ENCODE measurements at places on chromosomes 7 and 10.

GRCh38 chr10:33665501-33665900, 331.0 kb upstream of the NRP1 start:
- no peak for DNase-seq

GRCh38 chr7:101671371-101672356, 42.6 kb upstream of the MYL10 start:
- DNase-seq: no peak

DNA sequence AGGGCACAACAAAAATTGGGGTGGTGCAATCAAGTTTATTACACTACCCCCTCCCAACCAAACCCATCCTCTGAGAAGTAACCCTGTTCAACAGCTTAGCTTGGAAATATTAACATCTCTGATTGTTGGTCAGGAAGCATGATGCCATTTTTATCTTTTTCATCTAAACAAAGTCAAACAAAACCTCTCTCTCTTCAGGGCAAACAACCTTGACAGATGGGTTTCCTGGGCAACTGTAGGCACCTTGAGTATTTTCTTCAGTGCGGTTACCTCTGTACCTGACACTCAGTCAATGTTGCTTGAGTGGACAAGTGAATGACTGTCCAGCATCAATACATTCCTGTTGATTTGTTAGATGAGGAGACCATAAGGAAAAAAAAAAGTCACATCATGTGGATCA, 183.6 kb downstream of the NRP1 start:
- DNase-seq: no peak

DNA sequence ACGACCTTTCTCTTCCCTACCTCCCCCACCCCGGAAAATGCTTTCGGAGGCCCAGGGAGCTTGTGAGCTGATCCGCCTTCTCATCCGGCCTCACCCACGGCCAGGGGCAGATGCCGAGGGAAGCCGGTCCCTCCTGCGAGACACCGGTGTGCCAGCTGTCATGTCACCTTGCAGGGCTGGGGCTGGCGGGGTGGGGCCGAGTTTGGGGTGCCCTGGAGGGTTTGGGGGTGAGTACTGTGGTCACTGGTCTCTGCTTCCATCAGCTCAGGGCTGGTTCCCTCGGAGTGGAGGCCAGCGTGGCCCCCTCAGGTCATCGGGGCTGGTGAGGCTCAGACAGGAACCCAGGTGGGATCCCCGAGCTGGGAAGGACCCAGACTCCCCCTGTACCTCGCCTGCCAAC, 48.7 kb downstream of the RCC1L start:
- no peak for DNase-seq

- DNase-seq: peak; percentile 33
Observed at GRCh38 chr10:71239946-71240795, 27.8 kb downstream of the UNC5B start.

- DNase-seq: no peak
Observed at GRCh38 chr7:7216279-7216678, 33.9 kb downstream of the C1GALT1 start.

- no peak for DNase-seq
Observed at GRCh38 chr7:47358944-47359588, 222.8 kb downstream of the TNS3 start.

- DNase-seq: no peak
Observed at GRCh38 chr7:148503900-148504487, 86.6 kb upstream of the C7orf33 start.

- DNase-seq: peak; percentile 13
Observed at GRCh38 chr10:91043173-91043910, 122.5 kb upstream of the ANKRD1 start.

DNA sequence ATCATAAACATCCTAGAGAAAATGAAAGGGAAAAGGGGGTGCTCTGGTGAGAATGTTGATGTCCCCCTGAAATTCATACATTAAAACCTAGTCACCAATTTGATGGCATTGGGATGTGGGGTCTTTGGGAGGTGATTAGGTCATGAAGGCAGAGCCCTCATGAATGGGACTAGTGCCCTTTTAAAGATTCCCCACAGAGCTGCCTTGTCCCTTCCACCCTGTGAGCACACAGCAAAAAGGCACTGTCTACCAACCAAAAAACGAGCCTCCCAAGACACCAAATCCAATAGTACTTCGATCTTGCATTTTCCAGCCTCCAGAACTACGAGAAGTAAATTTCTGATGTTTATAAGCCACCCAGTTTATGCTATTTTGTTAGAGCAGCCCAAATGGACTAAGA, 47.6 kb downstream of the OSBPL3 start:
- no peak for DNase-seq

- no peak for DNase-seq
Observed at GRCh38 chr10:27752673-27753237, 7.1 kb upstream of the MKX start.

- DNase-seq: no peak
Observed at GRCh38 chr10:68154211-68154497, 44.9 kb downstream of the MYPN start.

DNA sequence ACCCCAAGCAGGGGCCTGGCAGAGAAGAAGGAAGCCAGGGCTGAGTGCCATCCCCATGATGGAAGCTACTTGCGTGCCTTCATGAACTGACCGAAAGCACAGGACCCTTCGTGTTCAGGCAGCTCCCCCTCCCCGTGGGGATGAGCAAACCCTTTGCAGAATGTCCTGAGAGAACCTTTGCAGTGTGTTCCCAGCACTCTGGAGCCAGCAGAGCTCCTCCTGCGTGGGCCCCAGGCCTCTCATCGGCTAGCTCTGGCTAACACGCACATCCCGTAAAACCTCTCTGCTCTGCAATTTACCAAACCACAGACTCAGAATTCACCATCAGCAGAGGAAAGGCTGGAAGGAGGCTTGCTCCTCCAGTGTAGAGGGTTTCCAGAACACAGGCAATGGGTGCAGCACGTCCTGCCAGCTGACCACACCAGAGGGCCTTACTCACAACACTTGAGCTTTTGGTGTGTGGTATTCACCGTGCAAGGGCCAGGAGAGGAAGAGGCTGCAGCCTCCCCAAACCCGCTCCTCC, 3.1 kb downstream of the SH3PXD2A start:
- no peak for DNase-seq

DNA sequence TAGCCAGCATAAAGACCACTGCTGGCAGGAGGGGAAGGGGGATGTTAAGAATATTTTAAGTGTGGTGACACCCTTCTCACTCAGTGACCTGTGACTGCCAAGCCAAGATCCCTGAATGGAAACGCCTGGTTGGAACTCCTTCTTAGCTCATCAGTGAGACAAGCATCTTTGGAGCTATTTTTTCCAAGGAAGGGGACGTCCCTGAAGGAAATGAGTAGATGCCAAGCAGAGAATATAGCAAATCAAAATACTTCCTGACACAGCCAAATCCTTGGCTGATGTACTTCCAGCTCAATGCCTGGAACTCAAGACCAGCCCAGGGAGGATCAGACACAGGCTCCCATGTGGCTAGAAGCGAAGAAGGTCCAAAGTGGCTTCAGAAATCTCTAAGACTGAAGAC, 82.2 kb downstream of the SORBS1 start:
- no peak for DNase-seq

DNA sequence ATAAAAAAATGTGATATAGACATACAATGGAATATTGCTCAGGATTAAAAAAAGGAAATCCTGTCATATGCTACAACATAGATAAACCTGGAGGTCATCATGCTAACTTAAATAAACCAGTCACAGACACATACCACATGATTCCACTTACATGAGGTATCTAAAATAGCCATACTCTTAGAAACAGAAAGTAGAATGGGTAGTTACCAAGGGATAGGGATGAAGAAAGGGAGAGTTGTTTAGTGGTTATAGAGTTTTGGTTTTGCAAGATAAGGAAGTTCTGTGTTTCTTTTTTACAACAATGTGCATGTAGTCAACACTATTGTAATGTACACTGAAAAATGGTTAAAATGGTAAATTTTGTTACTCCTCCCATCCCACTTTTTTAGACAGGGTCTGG, 30.5 kb downstream of the BICC1 start:
- no peak for DNase-seq

DNA sequence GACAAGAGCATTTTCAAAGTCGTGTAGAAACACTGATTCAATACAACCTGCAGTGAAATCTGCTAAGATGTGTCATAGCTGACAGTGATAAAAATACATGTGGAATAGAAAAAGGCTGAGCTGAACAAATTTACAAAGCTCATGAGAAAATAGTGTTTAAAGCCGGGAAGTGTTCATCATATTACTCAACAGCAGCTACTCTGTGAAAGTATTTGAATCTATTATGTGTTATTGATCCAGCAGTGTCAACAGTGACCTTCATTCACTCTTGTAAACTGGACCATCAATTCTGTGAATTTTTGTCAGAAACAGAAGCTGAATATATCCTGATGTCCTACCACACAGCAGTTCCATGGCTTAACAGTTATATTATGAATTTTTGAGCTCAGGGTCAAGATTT, 11.6 kb downstream of the DYDC1 start:
- no peak for DNase-seq

DNA sequence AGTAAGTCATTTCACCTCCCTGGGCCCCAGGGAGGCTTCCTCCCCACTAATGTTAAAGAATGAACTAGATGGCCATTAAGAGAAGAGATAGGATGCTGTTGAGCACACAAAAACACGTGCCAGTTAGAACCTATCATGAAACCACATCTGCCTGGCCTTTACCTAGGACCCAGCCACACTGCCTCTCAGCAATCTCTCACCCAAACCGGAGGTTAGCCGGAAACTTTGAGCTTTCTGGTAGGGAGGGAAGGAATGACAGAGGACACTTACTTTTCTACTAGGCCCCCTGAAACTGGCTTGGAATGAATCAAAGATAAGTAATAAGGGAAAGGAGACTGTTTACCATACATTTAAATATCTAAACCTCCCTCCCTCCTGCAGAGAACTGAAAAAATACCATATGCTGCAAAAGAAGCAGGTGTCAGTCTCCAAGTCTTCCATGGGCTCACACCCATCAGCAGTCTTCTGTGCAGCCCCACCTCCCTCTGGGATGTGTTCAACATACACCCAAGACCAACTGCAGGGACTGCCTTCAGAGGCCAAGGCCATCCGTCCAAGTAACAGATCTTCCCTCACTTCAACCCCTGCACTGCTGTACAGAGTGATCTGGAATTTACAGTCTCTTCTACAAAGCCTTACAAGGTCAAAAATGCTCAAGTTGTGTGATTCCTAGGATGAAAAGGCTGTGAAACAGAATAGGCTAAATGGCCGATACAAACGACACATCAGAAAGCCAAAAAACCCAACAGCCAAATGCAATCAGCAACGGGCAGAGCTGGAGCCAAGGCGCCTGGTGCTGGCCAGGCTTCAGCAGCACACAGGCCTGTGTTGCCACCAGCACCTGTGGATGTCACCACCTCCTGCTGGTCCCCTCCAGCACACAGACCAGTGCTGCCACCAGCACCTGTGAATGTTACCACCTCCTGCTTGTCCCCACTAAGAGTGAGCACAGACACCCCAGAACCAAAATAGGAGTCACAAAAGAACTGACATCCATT, 42.4 kb downstream of the SORBS1 start:
- DNase-seq: no peak

DNA sequence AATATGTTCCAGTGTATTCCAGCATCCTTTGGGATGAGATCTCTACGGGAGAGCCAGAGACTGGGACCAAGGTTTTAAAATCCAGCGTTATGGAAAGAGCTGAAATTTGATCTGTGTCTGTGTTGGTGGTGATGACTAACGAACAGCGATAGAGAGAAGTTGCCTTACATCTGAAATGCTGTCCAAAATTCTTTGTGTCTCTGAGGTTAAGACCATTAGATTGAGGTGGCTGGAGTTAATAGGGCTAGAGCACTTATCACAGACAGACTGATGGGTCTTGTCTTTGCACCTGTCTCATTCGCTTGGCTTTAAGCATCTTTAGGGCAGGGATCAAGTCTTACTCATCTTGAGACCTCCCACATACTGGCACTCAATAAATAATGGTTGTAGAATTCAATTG, 41.0 kb upstream of the RAPGEF5 start:
- no peak for DNase-seq

DNA sequence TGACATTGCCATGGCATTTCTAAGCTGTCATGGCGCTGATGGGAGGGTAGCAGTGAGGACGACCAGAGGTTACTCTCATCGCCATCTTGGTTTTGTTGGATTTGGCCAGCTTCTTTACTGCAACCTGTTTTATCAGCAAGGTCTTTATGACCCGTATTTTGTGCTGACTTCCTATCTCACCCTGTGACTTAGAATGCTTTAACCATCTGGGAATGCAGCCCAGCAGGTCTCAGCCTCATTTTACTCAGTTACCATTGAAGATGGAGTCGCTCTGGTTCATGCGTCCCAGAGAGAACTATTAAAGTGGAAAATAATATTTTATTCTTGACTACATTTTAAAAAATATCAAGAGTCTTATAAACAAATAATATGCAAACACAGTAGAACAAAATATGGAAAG, 131.7 kb downstream of the RSU1 start:
- no peak for DNase-seq

GRCh38 chr10:132559538-132559937, 22.0 kb downstream of the INPP5A start:
- no peak for DNase-seq

DNA sequence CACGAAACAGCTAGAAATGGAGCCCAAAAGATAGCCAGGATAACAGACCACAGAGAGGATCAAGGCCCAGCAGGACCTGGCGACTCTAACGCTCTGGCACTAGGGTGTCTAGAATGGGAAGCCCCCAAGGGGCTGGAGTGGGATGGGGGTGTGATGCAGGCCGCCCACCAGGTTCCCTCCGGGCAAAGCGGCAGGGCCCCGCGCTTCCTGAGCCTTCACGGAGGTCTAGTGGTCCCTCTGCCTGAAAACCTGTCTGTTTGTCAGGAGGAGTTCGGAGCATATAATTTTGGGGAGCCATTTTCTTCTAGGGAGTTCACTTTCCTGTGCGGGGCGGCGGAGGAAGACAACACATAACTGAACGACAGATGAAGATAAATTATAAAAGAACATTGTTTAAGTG, 48.2 kb upstream of the FXYD4 start:
- no peak for DNase-seq

DNA sequence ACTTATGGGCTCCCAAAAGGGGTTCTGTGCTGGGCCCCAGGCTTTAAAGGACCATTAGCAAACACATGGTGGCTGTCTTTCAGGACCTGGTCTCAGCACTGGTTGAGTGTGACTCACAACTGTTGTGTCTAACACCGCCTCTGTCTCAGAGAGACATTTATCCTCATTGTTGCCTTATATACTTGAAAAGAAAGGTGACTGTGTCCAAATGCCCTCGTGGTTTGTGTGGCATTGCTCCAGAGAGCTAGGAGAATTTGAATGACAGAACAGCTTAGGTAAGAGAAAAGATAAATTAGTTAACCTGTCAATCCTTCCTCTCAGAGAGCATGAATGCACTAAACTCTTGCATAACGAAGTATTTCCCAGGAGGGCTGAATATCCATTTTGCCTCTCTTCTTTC, 14.5 kb upstream of the FAM13C start:
- no peak for DNase-seq

DNA sequence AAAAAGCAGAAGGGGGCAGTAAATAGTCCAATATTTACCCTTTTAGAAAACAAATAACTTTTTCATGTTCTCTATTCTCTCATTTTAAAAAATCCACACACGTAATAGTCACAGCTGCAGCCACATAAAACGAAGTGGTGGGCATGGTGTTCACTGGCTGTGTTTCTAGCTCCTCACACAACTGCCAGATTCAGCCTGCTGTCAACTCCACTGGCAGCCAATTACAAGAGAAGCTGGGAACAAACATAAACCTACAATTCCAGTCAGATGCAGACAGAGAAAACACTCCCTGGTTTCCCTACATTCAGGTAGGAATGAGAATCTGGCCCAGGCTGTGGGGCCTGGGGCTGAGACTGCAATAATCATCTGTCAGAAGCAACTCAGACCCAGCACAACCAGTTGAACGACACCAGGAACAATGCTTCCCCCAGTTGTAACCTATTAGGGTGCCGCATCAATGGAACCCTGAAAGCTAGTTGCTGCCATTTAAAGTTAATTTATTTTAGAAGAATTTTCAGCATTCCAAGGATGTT, 29.1 kb downstream of the ERCC6 start:
- DNase-seq: no peak

Data from endothelial cell (in vitro differentiated cells).